DMS 273 treated with DMSO at 0.1 percent for 48 hours (cell line): ENCODE measurements at places on chromosomes 13 and 19.

DNA sequence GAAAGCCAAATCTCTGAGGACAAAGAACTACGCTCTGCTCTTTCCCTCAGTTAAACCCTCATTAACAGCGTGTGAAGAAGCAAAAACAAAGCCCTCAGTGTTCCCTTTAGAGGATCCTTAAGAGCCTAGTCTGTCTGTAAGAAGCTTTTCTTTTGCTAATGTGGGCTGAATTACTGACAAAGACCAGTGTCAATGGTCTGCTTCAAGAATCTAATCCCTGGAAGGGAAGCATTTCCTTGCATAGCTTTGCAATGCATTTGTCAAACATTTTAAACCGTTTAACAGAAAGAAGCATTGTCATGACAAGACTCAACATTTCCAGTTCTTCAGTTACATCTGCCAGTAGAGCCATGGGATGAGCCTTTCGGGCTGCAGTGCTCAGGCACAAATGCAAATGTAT lies 64.9 kb downstream of the EDNRB start:
- DNase-seq: no peak

DNA sequence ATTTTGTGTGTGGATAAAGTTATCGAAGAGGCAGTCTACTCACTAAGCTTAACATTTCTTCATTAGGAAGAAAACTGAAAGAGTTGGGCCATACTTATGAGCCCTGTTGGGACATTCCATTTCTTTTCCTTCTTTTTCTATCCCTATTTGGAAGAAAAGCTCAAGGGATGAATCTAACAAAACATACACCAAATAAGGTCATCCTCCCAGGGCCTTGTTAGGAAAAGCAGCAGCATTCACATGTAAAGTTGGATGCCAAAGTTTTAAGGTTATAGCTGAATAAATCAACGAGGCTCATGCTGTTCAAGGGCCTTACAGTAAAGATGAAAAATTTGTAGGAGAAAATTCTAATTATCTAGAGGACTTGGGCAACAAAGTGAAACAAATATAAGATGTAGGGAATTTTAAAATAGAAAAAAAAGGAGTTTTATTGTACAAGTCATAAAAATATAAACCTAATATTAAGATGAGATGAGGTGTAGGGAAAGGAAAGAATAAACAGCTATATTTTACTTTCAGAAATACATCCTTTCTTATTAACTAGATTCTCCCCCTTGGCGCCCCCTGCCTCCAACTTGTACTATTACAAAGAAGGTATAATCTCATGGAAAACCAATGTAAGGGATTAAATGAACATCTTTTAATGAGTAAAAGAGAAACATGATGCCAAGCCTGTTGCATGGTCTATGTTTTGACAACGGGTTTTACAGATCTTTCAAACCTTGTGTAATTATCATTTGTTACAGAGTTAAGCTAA lies 160.4 kb downstream of the PCDH20 start:
- no peak for DNase-seq

- no peak for DNase-seq
Observed at GRCh38 chr13:51861723-51862300, at the start of gene CCDC70. CCDC70 (plus strand) TSS chr13:51861969; CDS start chr13:51865412, 3,443 bp downstream.

DNA sequence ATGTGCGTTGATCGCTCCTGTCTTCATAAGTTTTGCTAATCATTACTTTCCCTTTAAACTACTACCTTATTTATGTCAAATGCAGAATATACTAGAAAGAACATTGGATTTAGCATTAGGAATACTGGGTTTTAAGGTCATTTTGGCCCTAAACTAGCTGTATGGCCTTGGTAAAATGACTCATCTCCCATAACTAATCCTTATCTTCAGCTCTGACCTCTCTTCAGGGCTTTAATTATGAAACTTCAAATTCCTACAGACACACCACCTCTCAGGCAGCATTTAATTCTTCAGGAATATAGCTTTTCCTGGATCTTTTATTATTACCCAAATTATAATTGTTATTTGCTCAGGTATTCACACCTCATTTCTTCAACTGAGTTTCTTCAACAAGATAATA lies 121.2 kb downstream of the STARD13 start:
- no peak for DNase-seq

DNA sequence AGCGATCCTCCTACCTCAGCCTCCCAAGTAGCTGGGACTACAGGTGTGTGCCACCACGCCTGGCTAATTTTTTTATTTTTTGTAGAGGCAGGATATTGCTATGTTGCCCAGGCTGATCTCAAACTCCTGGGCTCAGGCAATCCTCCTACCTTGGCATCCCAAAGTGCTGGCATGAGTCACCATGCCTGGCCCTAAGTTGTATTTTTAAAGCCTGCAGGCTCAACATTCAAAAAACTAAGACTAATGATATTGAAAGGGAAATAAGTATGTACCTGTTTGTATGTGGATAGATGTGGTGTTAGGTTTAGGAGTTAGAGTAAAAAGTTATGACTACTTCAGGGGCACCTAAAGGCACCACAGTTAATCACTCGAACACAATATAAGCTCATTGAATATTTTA lies 5.4 kb upstream of the IPO5 start:
- no peak for DNase-seq

DNA sequence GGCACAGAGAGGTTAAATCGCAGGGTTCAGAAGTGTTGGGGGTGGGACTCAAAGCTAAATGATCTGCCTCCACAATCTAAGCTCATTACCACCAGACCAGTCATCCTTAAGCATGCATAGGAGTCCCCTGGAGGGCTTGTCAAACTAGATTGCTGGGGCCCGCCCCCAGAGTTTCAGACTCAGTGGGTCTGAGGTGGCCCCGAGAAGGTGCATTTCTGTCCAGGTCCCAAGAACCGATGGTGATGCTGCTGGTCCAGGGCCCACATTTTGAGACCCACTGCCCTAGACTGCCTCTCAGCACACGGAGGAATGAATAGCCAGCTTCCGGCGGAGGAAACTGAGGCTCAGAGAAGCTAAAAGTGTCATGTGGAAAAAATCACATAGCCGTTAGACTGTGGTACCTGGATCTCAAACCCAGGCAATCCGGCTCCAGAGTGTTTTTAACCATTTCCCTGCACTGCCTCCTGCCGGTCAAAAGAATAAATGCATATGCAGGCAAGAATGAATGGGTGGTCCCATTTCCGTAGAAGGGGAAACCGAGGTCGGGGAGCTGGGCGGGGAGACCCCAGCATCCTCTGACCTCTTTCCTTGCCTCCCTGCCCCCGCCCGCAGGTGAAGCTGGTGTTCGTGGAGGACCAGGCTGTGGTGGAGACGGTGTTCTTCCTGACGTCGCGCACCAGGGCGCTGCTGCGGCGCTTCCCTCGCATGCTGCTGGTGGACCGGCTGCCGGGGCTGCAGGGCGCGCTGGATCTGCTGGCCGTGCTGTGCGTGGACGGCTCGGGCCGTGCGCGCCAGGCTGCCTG lies 23.8 kb downstream of the ZSWIM9 start:
- no peak for DNase-seq

- DNase-seq: no peak
Observed at GRCh38 chr13:55062662-55063061, 2034.0 kb downstream of the OLFM4 start.

GRCh38 chr13:46662690-46663089 lies 109.7 kb downstream of the LRCH1 start:
- no peak for DNase-seq

- DNase-seq: no peak
Observed at GRCh38 chr13:65597839-65598818, 1632.0 kb downstream of the PCDH9 start.

GRCh38 chr19:39539165-39539517 lies 820 bp downstream of the EID2 start:
- no peak for DNase-seq

DNA sequence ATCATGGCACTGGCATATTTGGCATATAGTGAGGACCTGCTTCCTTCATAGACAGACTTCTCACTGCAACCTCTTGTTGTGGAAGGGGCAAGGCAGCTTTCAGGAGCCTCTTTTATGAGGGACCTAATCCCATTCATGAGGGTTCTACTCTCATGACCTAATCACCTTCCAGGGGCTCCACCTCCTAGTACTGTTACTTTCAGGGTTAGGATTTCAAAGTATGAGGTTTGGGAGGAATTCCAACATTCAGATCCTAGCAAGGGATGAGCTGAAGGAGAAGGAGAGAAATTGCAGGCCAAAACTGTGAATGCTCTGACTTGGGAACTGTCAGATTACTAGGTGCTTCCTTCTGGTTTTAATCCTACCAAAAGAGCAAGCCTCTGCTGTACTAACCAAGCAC lies 87.8 kb downstream of the LMO7 start:
- no peak for DNase-seq

GRCh38 chr19:34991542-34992333 lies 8.4 kb upstream of the GRAMD1A start:
- no peak for DNase-seq

GRCh38 chr13:73428706-73429105 lies 369.9 kb downstream of the KLF5 start:
- no peak for DNase-seq

- DNase-seq: no peak
Observed at GRCh38 chr13:42056146-42056545, 7.7 kb downstream of the DGKH start.

- DNase-seq: no peak
Observed at GRCh38 chr13:66138172-66138811, 1091.8 kb downstream of the PCDH9 start.

DNA sequence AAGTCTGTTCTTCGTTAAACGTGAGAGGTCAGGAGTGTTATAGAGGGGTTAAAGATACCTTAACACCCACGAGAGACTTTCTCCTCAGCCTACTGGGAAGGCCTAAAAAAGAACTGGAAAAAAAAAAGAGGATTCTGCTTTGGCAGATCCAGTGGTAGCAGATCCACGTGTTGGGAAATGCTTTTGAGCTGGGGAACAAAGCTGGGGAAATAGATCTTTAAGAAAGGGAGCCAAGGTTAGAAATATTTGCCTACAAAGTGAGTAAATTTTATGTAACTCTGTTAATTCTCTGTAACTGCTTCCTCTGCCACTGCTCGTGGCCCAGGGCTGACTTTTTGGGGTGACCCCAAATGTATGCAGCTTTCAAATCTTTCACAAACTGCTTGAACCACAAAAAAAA lies 11.7 kb downstream of the RFX2 start:
- DNase-seq: no peak

GRCh38 chr13:98768522-98768921 lies 16.1 kb upstream of the SLC15A1 start:
- DNase-seq: no peak

- DNase-seq: no peak
Observed at GRCh38 chr13:59144700-59145099, 1019.0 kb downstream of the DIAPH3 start.

- DNase-seq: no peak
Observed at GRCh38 chr19:29372921-29373797, 152.6 kb upstream of the VSTM2B start.

- DNase-seq: no peak
Observed at GRCh38 chr13:108176685-108177274, 38.6 kb downstream of the LIG4 start.
